ENCODE measurements at places on chromosomes 1 and 21. TPM values are rescaled to one million over a fixed set of nuclear protein-coding genes. Genes with fewer than 3 reads are reported as not detected.

PBX1 gene
- 16.4 TPM for total RNA-seq

RIPPLY3 gene
- total RNA-seq: 0.55 TPM

SLFNL1 gene
- total RNA-seq: 0.02 TPM

CRTC2 gene
- 38.1 TPM for total RNA-seq

OR2T2 gene
- not detected for total RNA-seq

NIBAN1 gene
- 1.1 TPM for total RNA-seq

THEMIS2 gene
- 0.70 TPM for total RNA-seq

REN gene
- total RNA-seq: not detected

FCER1G gene
- 0.23 TPM for total RNA-seq

OLFM3 gene
- total RNA-seq: not detected

CRYBG2 gene
- 1.3 TPM for total RNA-seq

GNG12 gene
- total RNA-seq: 74.5 TPM

CTNNBIP1 gene
- total RNA-seq: 8.2 TPM

TRIM67 gene
- 0.11 TPM for total RNA-seq

SMCP gene
- not detected for total RNA-seq

CRYAA gene
- 0.18 TPM for total RNA-seq

TNFRSF25 gene
- 3.2 TPM for total RNA-seq

PLA2G4A gene
- total RNA-seq: 9.4 TPM

ITGB2 gene
- 0.86 TPM for total RNA-seq

ORC1 gene
- 23.7 TPM for total RNA-seq

CALML6 gene
- total RNA-seq: 0.22 TPM

HEYL gene
- 4.0 TPM for total RNA-seq

LRRN2 gene
- 9.6 TPM for total RNA-seq

H6PD gene
- total RNA-seq: 7.9 TPM

MLLT11 gene
- 14.5 TPM for total RNA-seq

SLX9 gene
- total RNA-seq: 57.8 TPM

BTBD19 gene
- total RNA-seq: 2.6 TPM

MFSD2A gene
- 9.9 TPM for total RNA-seq

FCGR2B gene
- not detected for total RNA-seq

TTC4 gene
- total RNA-seq: 28.3 TPM

SLC45A1 gene
- 11.2 TPM for total RNA-seq

TNFRSF9 gene
- total RNA-seq: 3.7 TPM

LMO4 gene
- total RNA-seq: 25.4 TPM

C1orf87 gene
- not detected for total RNA-seq

DEDD gene
- 34.6 TPM for total RNA-seq

NBPF9 gene
- total RNA-seq: 15.0 TPM

ITLN1 gene
- not detected for total RNA-seq

HES4 gene
- 36.5 TPM for total RNA-seq

JAK1 gene
- 227 TPM for total RNA-seq

DCST2 gene
- total RNA-seq: 0.30 TPM

SMIM1 gene
- total RNA-seq: 1.6 TPM
